Cardiac septum (tissue), 1 donor: ENCODE measurements at places on chromosomes 4 and X. TPM values are rescaled to one million over a fixed set of nuclear protein-coding genes. Genes with fewer than 3 reads are reported as not detected.

Gene ALB
- total RNA-seq, result not detected

Gene BTK
- total RNA-seq, result 1.3 TPM

Gene TLR2
- 5.1 TPM for total RNA-seq

GRCh38 chr4:61149278-61149677 is 50.8 kb upstream of the ADGRL3 start:
- DNase-seq, result no peak

DNA sequence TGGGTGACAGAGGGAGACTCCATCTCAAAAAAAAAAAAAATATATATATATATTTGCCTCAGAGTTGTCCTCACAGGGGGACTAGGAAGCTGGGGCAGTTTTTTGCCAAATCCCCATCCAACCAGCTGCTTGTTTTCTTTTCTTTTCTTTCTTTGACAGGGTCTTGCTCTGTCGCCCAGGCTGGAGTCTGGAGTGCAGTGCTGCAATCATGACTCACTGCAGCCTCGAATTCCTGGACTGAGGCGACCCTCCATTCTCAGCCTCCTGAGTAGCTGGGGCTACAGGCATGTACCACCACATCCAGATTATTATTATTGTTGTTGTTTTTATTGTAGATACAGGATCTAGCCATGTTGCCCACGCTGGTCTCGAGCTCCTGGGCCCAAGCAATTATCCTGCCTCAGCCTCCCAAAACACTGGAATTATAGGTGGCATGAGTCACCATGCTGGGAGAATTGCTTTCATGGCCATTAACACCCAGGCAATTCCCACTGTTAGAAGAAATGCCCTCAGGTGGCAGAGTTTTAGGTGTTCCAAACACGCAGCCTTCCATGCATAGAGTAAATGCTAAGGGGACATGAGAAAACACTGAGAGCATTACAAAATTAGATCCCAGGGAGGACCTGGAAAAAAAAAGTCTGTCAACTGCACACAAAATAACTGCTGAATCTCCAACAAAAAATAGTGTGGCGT is 98.0 kb downstream of the ARHGAP6 start:
- no peak for DNase-seq

GRCh38 chr4:180564448-180564847 is 1678.8 kb upstream of the TENM3 start:
- DNase-seq, result no peak

DNA sequence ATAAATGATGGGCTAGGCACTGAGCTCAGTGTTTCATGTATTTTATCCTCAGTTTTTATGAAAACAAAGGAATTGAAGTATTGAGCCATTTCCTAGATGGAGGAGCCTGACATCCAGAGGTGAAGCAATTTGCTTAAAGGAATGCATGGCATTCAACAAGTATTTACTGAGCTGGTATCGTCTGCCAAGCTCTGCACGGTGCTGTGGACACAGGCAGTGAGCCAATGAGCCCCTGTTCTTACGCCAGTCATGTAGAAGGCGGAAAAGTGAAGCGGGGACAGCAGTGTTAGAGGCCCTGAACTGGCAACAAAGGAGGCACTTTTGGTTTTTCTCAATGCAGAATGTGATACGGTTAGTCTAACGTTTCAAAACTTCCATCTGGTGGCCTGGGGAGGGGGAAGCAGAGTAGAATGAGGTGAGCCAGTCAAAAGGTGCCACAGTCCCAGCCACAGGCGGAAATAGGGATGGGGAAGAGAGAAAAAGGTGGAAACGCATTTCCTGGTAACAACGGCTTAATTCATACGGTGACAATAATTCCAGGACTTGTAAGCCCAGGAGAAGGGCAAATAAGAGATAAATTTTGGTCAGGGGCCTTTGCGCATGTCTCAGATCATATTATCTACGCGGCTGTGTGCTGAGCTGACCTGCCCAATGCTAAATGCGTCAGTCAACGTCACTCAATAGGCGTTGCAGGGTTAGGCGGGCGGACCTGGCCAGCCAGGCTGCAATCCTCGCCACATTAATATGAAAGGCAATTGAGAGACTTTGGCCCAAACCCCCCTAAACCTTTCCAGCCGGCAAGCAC is 133.9 kb downstream of the AFAP1 start:
- no peak for DNase-seq

DNA sequence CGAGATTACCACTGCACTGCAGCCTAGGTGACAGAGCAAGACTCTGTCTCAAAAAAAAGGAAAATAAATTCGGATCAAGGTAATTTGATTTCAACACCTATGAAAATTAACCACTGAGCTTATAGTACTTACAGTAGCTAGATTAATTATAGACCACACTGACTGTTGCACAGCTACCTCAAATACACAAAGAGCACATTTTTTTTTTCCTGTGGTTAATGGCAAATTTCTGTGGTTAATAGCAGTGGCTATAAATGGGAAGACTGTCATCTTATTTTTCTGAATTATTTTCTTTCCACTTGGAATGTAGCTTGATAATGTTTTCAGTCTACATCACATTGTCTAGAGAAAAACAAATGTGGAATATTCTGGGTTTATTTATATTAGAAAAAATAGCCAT is 1661.6 kb upstream of the PCDH7 start:
- no peak for DNase-seq

DNA sequence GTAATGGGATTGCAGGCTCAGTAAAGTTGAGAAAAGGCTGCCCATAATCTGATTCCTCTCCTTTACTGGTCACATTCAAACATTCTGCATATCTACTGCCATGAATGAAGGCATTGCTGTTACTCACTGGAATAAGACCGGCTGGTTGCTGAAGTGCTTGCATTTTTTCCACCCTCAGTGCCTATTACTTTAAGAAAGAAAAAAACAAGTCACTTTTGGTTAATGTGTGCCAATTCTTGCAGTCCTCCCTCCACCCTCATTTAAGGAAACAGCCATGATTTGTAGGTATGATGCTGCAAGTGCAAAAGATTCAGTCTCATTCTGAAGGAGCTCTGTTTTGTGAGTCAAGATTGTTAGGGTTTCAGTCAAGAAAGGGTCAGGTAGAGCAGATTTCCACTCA is 94.9 kb downstream of the EMCN start:
- no peak for DNase-seq

DNA sequence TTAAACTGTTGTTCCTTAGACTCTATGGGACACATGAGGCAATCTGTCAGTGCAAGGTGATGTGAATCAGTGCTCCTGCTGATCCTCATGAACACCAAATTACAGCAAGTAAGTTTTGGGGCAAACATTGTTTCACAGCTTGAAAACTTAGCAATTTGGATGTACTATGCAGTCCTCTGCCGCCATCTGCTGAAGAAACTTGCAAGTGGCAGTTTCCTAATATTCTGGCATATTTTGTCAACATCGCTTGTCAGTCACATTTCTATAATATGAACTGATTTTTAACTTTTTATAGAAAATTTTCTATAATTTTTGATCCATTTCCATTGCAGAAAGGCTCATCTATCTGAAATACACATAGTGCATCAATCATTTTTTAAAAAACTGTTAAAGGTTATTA is 56.3 kb downstream of the ZAR1 start:
- DNase-seq, result no peak

DNA sequence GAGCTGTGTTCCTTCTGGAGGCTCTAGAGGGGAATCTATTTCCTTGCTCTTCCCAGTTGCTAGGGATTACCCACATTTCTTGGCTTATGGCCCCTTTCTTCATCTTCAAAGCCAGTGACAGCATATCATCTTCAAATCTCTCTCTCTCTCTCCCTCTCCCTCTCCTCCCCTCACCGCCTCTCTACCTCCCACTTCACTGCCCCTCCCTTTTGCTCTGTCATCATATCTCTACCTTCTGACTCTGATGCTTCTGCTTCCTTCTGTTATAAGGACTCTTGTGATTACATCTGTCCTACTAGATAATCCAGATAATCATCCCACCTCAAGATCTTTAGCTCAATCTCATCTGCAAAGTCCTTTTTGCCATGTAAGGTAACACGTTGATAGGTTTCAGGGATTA is 93.1 kb upstream of the TEX13D start:
- no peak for DNase-seq

DNA sequence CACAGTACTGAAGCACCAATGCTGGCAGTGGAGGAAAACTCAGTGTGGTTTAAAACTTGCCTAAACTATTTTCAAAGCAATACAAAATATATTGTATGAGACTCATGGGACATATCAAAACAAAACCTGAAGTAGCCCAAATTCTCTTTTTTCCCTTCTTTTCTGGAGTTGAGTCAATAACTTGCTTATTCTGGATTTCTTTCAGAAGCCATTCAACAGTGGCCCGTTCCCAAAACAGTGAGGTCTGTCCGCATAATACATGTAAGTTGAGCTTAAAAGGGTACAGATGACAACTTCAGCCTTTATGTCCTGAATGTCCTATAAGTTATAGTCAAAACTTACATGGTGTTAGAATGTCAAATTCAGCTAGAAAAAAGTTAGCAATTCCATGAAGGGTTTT is 100.8 kb downstream of the SHISA3 start:
- no peak for DNase-seq

DNA sequence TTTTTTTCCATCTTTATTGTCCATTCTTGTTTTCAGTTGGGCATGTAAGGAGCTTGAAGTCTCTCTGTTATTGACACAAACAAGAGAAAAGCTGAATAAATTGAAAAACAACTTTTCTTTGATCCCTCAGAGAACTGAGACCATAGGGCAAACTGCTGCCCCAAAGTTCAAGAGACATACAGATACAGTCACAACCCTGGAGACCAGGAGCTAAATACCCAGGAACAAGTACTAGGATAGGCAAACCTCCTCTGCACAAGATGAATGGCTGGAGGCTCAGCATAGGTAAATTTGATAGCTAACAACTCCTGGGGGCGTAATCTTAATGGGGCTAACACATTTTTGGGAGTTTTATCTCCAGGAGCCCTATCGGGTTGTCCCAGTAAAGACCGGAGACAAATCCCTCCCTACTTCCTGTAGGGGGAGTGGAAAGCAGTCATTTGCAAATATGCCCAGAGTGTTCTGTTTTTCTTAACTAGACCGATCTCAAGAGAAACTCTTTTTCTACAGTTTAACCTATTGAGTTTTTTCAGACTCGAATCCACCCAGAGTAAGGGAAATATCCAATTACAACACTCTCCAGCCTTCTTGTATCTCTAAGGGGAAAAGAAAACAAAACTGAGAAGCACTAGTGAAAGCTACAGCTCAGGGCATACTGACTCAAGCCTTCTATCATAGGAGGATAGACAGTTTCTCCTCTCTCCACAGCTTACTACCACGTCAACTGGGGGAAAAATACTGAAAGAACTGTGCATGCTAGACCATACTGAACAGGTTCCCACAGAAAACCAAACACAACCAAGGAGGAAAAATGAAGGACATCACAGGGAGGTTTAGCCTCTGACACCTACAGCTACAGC is 23.1 kb downstream of the MAGEA8 start:
- DNase-seq, result no peak
